Stimulated activated CD8-positive, alpha-beta memory T cell treated with anti-CD3 and anti-CD28 coated beads, Interleukin-7, amount 100 ng/mL, for 4 hours (primary cell): ENCODE measurements at places on chromosomes 16 and 17.

GRCh38 chr17:27816946-27817345 lies 16.6 kb upstream of the NOS2 start:
- DNase-seq = no peak

DNA sequence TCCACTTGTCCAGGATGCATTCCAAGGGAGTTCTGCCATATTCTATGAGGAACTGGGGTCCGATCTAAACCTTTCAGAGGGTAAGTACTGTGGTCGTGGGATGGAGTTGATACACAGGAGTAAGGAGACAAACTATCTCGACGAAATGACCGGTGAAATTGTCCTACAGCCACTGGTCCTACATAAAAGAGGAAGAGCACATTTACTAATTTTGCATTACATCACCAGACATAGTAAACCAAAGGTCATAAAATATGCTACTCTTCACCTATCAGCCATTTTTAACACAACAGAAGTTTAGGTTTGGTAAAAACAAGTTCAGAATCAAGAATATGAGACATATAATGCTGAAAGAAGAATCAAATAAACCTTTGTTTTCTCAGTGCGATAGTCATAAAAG lies 8.1 kb downstream of the HSF5 start:
- DNase-seq = no peak

GRCh38 chr17:76920364-76921139 lies 52.3 kb downstream of the MGAT5B start:
- DNase-seq = no peak

- DNase-seq = no peak
Observed at GRCh38 chr17:78991906-78992532, 12.3 kb upstream of the LGALS3BP start.

DNA sequence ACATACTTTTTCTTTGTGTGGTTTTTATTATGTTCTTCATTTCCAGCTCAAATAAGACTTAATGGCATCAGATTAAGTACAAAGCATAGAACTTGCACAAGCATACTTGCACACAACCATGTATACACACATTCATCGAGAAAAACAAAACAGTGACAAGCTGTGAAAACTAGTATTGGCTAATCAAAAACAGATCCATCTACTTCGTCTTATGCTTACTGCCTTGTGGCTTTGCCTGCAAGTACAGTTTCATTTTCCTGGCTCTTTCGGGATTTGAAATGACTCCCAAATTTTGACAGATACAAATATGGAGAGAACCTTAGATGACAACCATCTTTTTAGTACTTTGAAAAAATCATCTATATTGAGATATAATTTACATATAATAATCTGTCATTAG lies 338.3 kb downstream of the BCAS3 start:
- DNase-seq = no peak

GRCh38 chr17:61474235-61474927 lies 22.2 kb downstream of the TBX4 start:
- DNase-seq = no peak

GRCh38 chr16:57988929-57989328 lies 11.5 kb downstream of the ZNF319 start:
- DNase-seq = no peak

- no peak for DNase-seq
Observed at GRCh38 chr17:30368912-30369720, 9.6 kb upstream of the CPD start.

DNA sequence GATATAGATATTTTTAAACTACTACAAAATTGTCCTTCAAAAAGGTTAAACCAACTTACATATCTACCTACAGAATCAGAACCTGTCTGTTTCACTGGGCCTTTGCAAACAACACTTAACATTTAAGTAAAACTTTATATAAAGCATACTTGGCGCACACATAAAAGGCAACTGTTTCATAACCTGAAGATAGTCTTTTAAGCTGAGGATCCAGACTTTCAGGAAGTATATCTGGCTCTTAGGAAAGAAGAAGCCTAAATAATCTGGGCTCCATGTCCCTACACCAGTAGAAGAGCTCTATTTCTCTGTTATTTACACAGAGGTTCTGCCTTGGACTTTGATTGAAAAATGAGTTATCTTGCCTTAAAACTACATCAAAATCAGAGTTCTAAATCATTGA lies 75.9 kb downstream of the TRIM37 start:
- no peak for DNase-seq

- DNase-seq = no peak
Observed at GRCh38 chr17:21522755-21523336, 146.7 kb downstream of the KCNJ12 start.

GRCh38 chr17:59791603-59792457 lies 84.4 kb downstream of the VMP1 start:
- DNase-seq = no peak
